GM12878 (cell line): ENCODE measurements at places on chromosomes 13 and 19.

- DNase-seq, result no peak
Observed at GRCh38 chr19:14409146-14410023, 9.8 kb downstream of the DDX39A start.

DNA sequence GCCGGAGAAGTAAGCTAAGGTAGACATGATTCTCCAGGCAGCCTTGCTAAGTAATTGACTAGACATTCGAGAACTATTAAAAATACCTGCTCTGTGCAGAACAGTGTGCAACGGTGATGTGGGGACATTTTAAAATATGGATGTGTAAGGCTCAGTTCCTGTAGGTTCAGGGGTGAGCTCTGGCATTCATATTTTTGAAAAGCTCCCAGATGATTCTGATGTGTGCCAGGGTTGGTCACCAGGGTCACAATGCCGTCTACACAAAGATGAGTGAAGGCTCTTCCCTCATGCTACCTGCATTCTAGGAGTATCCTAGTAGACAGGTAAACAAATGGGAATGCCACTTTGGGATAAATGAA lies 702 bp upstream of the EPSTI1 start:
- no peak for DNase-seq

GRCh38 chr13:101979825-101980224 lies 422.0 kb downstream of the FGF14 start:
- no peak for DNase-seq

GRCh38 chr19:57560049-57560491 lies 407 bp upstream of the ZNF550 start:
- DNase-seq, result no peak

DNA sequence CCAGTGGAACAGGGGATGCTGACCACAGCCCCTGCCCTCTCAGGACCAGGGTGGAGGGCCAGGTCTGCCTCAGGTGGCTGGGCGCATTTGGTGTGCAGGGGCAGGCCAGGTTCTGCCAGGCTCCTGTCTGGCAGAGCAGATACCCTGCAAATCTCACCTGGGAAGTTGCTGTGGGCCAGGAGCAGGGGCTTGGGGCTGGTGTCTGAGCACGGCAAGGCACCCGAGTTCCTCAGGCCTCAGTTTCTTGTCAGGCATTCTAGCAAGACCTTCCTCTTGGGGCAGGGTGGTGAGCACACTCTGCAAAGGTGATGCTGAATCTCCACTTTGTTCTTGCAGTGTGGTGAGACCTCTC lies 1.1 kb downstream of the CRTC1 start:
- no peak for DNase-seq

DNA sequence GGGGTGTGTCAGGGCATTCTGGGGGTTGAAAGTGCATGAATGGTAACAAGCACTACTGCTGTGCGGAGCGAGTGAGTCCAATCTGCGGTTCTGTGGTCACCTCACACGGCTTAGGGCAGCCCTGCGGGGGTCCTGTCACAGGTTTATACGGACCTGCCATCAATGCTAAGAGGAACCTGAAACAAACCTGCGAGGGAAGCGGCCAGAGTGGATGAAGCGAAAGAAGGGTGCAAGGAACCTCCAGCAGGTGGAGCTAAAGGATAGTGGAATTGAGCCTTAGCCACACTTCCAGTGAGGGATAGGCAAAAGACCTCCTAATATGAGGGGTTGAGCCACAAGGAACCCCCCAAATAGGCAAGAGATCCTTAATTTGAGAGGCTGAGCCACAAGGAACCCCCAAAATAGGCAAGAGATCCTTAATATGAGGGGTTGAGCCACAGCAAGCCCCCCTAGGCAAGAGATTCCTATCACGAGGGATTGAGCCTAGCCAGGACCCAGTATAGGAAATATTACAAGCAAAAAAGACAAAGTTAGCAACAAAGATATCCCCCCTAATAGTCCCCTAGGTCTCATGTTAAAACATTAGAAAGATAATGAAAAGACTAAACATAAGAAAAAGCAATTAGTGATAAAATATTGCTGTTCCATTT lies 6.3 kb upstream of the ZNF69 start:
- DNase-seq, result peak; percentile 17

- DNase-seq, result no peak
Observed at GRCh38 chr19:4360641-4361151, 17.3 kb downstream of the MPND start.

DNA sequence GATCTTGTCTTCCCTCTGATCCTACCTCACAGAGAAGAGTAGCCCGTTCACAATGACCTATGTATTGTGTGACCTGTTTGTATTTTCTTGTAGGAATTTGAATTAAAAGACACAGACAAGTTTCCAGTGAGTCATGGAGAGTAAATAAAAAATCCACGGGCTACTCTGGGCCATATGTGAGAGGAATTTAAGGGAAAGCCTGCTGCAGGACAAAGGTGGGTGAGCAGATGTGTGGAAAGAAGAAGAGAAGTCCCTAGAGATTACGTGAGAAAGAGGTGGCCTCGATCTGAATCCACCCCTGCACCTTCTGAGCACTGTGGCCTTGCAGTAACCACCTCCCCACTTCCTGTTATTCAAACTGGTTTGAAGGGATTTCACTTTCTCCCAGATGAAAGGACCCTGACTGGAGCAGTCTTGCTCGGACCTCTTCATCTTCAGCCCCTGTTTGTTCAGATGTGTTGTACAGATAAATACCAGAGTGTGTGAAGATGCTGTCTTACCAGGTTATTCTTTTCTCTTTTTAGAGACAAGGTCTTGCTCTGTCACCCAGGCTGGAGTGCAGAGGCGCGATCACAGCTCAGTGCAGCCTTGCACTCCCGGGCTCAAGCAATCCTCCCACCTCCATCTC lies 205.4 kb downstream of the PDS5B start:
- peak; percentile 62 for DNase-seq

DNA sequence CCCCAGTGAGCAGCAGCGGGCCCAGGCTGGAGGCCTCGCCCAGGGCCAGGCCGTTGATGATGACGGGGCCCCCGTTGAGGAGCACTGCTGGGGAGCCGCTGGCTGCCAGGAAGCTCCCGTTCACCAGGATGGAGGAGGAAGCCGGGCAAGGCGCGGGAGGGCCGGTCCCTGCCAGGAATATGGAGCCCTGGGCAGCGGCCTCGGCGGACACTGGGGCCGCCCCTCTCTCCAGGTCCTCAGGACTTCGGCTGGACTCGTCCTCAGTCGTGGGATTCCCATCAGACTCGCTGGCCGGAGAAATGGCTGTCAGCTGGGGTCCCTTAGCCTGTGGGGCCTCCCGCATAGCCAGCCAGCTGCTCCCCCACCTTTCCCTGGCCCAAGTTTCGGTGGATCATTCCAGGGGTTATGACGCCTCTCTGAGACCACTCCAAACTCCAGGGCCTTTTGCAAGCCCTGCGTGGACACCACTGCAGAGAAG lies 2.1 kb downstream of the SIX5 start:
- DNase-seq, result no peak

GRCh38 chr13:113630296-113630695 lies 27.7 kb downstream of the ATP4B start:
- DNase-seq, result no peak

GRCh38 chr19:48560095-48560530 lies 8.1 kb downstream of the SULT2B1 start:
- DNase-seq, result no peak

- DNase-seq, result no peak
Observed at GRCh38 chr13:99105160-99105559, 95.5 kb upstream of the UBAC2 start.

- no peak for DNase-seq
Observed at GRCh38 chr13:42494157-42494556, 79.8 kb upstream of the TNFSF11 start.

DNA sequence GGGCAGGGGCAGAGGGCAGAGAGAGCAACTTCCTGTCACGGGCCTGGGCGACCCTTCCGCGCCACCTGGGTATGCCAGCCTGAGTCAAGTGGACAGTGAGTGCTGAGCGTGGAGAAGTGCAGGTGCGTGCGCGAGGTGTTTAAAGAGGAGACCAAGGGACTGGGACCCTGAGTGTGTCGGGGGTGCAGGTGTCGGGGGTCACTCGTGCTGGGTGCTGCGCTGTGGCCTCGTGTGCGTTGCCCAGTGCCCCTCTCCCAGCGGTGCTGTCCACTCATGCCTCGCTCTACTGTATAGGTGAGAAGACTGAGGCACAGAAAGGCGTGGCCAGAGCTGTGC lies 18.9 kb upstream of the KCTD15 start:
- DNase-seq, result no peak
